ENCODE measurements at places on chromosomes 12 and 14. TPM values are rescaled to one million over a fixed set of nuclear protein-coding genes. Genes with fewer than 3 reads are reported as not detected.

DNA sequence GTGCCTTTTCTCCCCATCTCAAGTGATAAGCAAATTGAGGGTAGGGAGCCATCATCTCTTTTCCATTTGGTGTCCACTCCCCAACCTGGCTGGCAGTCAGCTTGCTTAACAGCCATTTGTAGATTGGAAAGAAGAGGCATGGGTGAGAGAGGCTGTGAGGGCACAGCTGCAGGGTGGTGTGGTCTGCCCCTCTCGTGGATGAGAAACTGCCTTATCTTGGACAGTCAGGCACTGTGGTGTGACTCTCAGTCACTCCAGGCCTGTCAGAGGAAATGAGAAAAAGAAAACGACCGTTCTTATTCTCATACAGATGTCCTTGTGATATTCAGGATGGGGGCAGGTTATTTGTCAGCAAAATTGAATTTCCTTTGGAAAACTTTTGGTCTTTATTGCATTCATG, 65.1 kb upstream of the SRSF5 start:
- DNase-seq = no peak

- no peak for DNase-seq
Observed at GRCh38 chr12:25241167-25242020, 9.3 kb downstream of the KRAS start.

- no peak for DNase-seq
Observed at GRCh38 chr12:30755395-30755762, 628 bp upstream of the CAPRIN2 start.

- no peak for DNase-seq
Observed at GRCh38 chr14:21825149-21825743, 151.6 kb upstream of the OR4E1 start.

DNA sequence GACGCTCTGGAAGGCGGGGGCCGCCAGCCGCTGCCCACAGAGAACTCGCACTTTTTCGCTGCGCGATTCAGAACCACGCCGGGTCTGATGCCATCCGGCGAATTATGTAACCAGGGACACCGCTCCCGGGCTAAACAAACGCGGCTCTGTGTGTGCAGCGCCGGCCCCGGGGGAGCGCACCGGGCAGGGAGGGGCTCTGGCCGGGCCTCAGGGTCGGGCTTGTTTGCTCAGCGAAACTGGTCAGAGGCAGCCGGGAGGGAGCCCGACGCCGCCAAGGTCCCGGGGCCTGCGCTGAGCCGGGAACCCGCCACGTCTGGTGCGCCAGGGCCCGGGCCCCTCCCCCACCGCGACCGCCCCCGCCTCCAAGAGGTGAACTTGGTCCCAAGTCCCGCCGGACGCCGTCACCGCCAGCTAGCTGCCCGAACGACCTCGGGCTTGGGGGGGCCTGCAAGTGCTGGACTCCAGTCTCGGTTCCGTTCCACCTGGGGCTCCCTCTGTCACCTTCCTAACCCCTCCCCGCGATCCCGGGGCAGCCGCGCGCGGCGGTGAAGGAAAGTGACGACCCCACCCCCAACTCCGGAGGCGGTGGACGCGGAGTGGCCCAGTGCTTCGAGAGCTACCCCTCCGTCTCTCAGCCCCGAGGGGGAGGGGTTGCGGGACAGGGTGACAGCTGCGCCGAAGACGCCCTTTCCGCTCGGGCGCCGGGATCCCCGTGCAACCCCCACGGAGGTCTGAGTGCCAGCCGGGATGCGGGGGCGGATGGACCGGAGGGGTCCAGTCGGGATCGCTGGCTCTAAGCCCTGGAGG, 848 bp downstream of the CTDSP2 start:
- DNase-seq = no peak

DNA sequence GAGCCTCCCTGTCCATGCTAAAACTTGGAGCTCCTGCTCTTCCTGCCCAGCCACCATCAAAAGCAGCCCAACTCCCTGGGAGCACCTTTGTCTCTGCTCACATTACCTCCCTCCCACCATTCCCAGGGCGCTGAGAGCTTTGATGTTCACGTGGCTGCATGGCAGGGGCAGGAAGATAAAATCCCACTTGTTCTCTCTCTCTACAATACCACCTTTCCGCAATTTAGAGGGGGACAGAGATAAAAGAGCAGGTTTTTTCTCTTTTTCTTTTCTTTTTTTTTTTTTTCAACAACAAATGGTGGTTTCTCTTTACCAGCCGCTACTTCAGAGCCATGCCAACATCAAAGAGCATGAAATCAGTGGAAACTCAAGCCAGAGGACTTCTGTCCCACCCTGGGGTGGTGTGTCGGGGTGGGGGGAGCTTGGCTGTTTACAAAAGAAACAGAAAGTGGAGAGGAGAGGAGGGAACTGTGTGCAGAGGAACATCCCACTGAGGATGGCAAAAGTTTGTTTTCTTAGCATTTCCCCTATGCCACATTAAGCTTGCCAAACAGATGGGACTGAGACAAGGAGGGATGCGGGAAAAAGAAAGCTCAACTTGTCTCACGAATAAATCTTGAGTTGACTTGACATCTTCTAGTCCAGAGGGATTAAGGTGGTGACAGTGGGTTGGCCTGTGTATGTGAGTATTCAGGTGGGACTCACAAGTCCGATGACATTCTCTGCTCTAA, 103.7 kb upstream of the NUDT4 start:
- no peak for DNase-seq

DNA sequence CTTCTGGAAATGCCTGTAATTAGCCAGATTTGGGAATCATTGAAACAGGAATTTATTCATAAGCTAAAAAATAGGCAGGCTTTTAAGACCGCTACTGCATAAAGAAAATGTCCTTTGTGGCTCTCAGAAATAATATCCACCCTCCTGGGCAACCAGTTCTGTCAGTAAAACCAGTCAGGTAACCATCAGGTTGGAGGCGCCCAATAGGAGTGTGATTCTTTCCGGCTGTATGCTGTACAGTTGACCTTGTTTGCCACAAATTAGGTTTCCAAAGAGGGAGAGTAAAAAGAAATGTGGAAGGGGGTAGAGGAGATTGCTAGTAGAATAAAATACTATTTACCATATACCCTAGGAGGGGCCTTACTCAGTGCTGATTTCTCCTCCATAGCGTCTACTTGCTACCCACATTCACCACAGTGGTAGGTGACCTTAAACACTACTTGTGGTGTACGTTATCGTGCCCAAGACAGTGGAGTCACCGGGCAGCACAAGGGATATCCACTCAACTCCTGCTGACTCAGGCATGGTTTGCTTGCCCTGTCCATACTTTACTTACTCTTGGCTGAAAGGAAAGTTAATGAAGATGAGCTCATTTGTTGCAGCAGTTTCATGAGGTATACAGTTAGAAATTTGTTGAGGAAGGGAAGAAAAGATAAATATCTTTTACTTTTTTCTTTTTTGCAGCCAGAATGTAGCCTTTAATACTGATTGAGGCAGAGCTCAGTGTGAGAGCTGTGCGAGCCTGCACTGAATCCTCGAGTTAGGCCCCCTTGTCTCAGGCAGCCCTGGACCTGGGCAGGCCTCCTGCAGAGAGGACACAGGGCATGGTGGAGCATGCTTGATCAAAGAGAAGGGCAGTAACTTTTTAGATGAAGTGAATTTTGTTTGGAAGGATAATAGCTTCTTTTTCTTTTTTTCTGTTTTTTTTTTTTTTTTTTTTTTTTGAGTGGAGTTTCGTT, 76.7 kb downstream of the DIP2B start:
- DNase-seq = no peak

GRCh38 chr12:31896514-31897039, 62.6 kb upstream of the RESF1 start:
- DNase-seq = no peak

DNA sequence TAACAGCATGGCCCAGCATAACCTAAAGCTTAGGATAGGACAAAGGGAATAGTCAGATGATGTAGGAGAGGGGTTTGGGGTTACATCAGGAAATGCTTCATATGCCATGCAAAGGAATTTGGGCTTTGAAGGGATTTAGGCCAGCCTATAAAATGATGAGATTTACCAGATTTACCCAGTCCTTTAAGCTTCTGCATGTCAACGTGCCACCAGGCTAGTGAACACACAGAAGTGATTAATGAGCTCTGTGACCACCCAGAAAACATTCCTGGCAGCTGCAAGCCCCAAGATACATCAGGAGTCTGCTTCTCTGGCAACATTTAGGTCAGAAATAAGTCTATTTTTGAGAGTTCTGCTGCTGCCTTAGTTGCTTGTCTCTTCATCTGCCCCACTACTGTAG, 118.3 kb downstream of the LRIG3 start:
- no peak for DNase-seq

- DNase-seq = peak; percentile 33
Observed at GRCh38 chr12:52181746-52182145, 10.1 kb downstream of the KRT80 start.

- DNase-seq = peak; percentile 69
Observed at GRCh38 chr14:105860615-105861580, 334.5 kb downstream of the TMEM121 start.

- no peak for DNase-seq
Observed at GRCh38 chr14:23169622-23170021, 13.8 kb downstream of the SLC7A8 start.

GRCh38 chr12:21456291-21456780, 18.9 kb downstream of the PYROXD1 start:
- no peak for DNase-seq

DNA sequence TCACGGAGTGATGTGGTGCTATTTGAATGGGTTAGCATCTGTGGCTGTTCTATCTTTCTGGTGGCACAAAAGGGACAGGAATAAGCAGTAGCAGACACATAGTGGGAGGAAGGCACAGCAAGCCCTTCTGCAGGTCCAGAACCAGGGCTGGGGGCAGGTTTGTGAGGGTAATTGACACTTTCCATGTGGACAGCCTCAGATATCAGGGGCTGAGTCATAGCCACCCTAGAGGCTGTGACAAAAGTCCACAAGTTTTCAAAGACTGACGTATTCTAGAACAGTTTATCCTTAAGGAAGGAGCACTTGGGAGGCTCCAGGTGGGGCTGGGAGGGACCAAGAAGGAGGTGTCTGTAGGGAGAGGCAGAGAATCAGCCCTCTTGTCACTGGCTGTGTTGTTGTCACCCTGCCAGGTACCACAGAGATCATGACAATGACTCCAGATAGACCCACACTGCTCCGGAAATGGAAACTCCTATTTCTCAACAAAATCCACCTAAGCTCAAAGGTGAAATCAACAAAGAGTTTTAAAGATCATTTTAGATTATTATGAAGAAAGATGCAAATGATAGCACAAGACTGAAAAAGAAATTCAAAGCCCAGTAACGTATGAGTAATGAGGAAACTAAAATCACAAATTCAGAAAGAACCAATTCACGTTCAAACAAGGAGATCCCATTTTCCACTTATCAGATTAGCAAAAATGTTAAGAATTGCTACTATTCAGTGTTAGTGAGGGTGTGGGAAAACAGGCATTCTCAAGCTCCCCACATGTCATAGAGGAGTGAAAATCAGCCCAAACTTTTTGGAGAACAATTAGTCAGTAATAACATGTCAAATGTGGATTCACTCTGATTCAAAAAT, 48.3 kb downstream of the NFKBIA start:
- no peak for DNase-seq

DNA sequence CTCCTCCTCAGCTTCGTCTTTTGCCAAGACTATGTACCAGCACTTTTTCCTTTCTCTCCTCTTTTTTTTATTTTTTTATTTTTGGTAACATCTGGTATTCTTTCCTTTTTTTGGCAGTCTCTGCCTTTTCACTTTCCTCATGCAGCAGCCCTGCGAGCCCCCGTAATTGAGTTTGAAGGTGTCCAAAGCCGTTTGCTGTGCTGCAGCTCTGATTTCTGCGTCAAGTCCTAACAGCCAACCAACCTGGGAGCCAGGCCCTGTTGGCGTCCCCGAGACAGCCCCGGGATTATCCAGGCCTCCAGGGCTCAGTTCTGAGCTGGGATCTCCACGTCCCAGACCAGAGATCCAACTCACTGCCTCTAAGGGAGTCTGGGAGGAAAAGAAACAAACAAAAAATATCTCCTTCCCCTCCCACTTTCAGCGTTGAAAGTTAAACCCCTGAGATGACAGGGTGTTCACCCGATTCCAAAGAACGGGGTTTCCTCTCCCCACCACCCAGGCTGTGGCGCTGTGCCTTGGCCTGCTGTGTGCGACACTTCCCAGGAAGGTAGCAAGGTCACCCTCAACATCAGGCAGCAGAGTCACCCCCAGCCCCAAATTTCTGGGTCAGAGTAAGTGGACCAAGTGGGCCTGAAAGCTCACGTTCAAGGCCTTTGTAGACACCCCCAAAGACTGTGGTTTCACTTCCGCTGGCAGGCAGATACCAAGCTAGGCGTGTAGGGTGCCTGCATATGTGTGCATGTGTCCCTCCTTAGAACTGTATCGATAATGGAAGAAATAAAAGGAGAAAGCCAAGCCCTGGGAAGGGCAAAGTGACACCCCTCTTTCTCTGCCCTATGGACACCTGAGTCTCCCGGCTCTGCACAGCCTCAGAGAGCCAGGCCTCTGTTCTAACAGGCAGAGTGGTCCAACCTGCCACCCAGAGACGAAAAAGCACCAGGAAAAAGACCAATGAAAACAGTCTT, 11.1 kb downstream of the BCL11B start:
- no peak for DNase-seq

GRCh38 chr14:57168138-57168679, 100.5 kb downstream of the EXOC5 start:
- no peak for DNase-seq

DNA sequence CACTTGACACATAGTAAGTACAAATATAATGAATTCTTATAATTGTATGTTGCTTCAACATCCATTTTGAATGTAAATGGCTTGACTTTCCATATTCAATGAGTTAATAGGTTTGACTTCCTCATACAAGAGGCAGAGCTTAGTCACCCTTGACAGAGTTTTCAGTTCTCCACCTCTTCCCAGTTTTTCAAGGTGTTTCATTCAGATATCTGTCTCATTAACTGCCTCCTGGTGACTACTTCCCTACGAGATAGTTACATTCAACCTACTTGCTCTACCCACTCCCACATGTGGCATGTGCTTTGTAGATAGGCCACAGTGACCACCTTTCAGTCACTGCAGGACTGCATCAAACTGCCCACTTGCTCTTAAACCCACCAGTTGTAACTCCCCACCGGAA, 60.0 kb downstream of the MYF5 start:
- DNase-seq = no peak

GRCh38 chr12:65566751-65567150, 257.5 kb upstream of the HMGA2 start:
- DNase-seq = no peak

GRCh38 chr14:92515546-92516343, 2.2 kb downstream of the RIN3 start:
- DNase-seq = no peak

DNA sequence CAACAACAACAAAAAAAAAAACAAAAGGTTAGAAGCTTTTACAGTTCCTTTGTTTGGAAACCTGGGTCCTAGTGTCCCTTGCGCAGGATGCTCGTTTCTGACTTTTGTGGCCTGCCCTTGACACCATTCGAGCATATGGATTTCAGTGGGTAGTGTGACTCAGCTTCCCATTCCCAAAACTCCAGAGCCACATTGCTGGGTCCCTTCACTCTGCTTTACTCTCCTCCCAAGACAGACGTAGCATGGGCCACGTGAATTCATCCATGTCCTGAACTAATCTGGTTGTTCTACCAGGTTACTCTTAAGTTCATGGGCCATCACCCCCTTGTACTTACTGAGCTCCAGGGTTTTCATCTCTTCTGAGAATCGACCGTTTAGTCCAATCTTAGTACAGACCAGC, 68.0 kb upstream of the MAX start:
- DNase-seq = no peak

Gene TMEM179
- 1.7 TPM for polyA plus RNA-seq

Gene GALNT8
- polyA plus RNA-seq = 0.95 TPM

Gene IRAK3
- polyA plus RNA-seq = 35.0 TPM

Gene TSPAN11
- 18.2 TPM for polyA plus RNA-seq

Gene LHX5
- polyA plus RNA-seq = not detected

Gene SSPN
- polyA plus RNA-seq = 15.3 TPM

Gene DEGS2
- polyA plus RNA-seq = 6.0 TPM

Gene PFDN5
- polyA plus RNA-seq = 745 TPM

Gene GLT1D1
- 2.2 TPM for polyA plus RNA-seq

Gene HHIPL1
- 2.2 TPM for polyA plus RNA-seq

Gene HOTAIR
- polyA plus RNA-seq = not detected
